ENCODE measurements at places on chromosomes 12 and 14.

DNA sequence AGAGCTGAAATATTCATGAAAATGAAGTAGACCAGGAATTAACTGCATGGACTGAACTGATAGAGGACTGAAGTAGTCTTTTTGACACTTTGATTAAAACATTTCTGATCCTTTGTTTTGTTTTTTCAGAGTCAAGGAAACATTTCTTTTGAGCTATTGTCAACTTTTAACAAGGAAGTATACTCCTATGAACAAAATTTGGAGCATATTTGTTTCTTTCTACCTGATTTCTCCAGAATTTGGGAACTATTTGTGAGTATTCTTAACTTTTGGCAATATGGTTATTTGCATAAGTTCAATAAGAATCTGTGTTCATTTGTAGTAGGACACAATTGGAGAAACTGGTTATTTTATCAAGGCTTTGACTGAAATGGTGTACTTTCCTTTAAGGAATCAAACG lies 71.3 kb upstream of the HECTD1 start:
- no peak for DNase-seq

DNA sequence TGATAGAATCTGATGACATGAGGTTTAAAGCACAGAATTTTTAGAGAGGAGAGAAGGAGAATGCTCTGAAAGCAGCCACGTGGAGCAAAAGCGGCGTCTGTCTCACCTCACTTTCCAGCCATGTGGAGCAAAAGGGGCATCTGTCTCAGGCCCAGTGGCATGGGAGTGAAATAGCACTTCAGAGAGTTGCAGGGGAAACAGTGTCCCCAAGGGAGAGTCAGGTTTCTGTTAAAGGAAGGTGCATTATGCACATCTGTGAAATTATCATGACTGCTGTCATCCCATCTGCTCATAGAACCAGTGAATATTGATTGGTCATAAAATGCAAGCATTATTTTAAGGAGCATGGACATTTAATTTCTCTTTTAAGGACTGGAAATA lies 124.0 kb downstream of the BICD1 start:
- DNase-seq = no peak

DNA sequence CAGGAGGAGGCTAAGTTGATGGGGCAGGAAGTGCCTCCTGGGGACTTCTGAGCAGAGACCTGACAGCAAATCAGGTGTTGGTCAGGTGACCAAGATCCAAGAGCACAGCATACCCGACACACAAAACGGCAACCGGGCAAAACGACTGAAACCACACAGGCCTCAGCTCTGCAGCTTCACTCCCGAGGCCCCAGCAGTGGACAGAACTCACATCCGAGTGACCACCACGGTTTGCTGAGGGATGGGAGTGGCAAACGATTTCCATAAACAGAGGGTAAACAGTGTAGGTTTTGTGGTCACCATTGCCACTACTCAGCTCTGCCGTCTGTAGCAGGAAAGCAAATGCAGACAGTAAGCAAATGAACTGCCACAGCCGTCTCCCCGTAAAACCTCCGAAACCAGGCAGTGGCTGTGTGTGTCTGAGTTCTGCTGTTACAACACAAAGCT lies 14.4 kb downstream of the CHFR start:
- no peak for DNase-seq

DNA sequence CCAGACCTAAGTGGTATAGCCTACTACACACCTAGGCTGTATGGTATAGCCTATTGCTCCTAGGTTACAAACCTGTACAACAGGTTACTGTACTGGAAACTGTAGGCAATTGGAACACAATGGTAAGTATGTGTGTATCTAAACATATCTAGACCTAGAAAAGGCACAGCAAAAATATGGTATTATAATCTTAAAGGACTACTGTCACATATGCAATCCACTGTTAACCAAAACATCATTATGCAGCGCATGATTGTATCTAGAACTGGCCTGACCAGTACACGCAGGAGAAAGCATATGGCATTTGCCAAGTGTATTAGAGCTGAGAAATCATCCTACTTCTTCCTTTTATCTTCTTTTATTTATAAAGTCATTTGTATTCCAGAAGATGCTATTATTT lies 75.5 kb downstream of the SLC8A3 start:
- no peak for DNase-seq

DNA sequence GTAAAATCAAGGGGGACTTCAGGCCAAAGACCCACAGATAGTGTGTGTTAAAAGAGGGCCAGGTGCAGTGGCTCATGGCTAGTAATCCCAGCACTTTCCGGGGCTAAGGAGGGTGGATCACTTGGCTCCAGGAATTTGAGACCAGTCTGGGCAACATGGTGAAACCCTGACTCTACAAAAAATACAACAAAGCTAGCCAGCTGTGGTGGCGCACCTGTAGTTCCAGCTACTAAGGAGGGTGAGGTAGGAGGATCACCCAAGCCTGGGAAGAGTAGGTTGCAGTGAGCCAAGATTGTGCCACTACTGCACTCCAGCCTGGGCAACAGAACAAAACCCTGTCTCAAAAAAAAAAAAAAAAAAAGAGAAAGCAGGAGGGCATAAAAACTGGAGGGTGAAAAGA lies 8.5 kb downstream of the VCPKMT start:
- no peak for DNase-seq

- no peak for DNase-seq
These were observed 257.7 kb downstream of the NAV3 start for GRCh38 chr12:78088391-78088832.

DNA sequence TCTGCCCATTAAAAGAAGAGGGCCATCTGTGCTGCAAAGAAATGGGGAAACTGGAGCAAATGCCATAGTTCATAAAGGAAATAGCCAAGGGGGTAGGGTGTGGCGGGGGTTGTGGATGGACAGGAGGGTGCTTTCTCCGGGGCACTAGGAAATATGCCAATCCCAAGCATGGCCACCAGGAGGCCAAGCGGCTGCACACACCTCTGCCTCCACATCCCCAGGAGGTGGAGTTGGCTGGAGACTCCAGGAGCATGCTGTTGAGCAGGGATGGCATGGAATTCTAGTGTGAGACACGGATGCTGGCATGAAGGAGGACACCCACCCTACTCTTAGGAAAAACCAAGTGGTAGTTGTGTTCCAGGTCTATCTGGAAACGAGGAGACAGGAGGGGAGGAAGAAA lies 25.2 kb downstream of the NID2 start:
- DNase-seq = no peak

GRCh38 chr12:60197589-60197988 lies 601.8 kb downstream of the SLC16A7 start:
- no peak for DNase-seq

DNA sequence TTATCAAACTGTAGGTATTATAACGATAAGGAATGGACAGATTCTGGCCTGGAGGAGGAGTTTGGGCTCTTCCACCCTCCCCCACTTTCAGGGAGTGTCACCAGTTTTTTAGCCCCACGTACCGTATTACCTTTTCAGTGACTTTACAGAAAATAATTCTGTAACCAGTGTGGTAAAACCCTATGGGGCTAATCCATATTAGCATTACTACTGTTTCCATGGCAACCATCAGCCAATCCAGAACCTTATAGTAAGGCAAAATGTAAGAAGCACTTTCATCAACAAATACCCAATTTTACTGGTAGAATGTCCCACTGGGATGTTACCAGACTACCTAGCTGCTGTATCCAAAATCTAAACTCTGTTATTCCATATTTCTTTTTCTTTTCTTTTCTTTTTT lies 50.7 kb downstream of the BICDL1 start:
- no peak for DNase-seq

GRCh38 chr12:82554529-82554928 lies 132.2 kb upstream of the TMTC2 start:
- DNase-seq = no peak

DNA sequence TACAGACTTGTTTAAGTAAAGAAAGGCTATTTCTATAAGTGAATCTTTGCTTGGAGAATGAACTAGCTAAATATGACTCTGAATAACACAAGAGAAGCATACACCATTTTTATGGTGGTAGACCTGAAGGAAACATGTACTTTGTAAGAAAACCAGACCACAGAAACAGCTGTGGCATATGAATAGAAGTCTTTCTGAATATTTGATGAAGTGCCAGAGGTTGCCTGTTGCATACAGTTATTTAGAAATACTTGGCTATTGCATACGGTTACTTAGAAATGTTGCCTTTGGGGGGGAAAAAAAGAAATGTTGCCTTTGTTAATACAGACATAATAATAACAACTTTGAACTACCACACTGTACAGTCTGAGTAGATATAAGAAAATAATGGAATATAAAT lies 16.8 kb upstream of the LEMD3 start:
- no peak for DNase-seq

GRCh38 chr14:69853774-69854173 lies 25.4 kb upstream of the SMOC1 start:
- DNase-seq = no peak

- no peak for DNase-seq
These were observed 48.1 kb downstream of the RERG start for GRCh38 chr12:15173142-15173541.

GRCh38 chr12:96375841-96376604 lies 24.2 kb downstream of the CDK17 start:
- DNase-seq = no peak

DNA sequence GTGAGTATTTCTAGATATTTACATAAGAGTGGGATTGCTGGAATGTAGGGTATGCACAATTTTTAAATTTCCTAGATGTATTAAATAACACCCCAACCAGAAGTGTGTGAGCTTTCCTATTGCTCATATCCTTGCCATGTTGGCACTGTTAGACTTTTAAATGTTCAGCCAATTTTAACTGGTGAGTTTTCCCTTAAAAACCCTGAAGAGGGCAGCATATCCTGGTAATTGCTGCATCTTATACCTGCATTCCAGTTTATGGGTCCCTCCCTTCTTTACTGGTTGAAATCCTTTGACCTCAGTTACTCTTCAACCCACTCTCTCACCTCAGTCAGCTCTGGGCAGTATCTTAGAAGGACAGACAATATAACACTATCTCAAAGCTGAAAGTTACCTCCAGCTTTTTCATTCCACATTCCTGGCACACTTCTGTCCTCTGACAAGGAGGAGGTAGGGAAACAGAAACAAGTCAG lies 270.6 kb downstream of the PAWR start:
- peak; percentile 22 for DNase-seq

DNA sequence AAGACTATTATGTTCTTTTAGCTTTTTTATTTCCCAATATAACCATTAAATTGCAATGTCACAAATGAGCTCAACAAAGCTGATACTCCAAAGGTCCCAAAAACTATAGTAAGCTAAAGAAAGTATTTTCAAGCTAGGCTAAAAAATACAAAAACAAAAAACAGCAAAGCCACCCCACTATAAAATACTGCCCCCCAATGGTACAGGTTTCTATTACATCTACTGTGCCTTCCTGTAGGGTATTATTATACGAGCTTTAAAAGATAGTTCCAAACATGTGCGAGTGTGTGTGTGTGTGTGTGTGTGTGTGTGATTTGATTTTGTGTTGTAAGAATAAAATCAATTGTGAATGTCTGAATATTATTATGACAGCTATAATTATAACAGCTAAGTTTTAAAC lies 1.1 kb downstream of the IFNG start:
- DNase-seq = no peak

DNA sequence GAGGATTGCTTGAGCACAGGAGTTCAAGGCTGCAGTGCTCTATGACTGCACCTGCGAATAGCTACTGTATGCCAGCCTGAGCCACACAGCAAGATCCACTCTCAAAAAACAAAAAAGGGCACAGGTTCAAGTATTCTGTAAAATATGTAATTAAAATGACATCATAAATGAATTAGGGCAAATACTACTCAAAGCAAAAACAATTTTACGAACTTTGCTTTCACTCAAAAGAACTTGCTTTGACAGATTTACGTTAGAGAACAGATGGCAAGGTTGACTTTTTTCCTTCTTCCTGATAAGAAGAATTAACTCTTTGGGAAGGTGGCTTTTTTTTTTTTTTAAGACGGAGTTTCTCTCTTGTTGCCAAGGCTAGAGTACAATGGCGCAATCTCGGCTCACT lies 44.0 kb upstream of the EAPP start:
- DNase-seq = no peak

DNA sequence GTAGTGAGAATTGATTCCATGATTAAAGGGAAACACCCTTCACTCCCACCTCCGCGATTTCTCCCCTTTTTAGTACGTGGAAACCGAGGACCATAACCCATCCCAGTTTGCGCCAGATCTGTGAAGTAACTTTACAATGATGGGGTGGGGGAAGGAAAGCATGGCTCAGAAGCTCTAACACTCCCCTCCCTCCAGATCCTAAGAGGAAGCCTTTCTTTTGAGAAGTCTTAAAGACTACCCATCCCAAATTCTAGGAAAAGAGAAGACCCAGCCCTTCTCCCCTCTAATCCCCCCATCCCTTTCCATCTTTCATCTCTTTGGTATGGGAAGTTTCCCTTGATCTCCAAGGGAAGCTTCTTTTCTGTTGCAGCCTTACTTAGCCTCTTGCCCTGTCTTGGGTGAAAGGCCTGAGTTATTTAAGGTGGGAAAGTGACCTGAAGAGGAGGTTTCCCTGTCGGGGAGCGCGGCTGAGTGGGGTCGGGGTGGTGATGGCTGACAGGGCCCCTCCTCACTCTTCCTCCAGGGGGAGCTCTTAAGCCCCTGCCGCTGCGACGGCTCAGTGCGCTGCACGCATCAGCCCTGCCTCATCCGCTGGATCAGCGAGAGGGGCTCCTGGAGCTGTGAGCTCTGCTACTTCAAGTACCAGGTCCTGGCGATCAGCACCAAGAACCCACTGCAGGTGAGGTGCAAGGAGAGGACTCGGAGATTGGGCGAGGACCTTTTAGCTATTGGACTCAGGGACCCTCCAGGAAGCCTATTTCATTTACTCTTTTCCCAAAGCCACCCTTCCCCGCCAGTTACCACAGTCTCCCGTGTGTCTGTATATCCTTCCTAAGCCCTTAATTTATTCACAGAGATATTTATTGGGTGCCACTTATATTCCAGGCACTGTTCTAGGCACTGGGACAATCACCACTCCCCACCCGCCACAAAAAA lies 1.8 kb downstream of the MARCHF9 start:
- no peak for DNase-seq

DNA sequence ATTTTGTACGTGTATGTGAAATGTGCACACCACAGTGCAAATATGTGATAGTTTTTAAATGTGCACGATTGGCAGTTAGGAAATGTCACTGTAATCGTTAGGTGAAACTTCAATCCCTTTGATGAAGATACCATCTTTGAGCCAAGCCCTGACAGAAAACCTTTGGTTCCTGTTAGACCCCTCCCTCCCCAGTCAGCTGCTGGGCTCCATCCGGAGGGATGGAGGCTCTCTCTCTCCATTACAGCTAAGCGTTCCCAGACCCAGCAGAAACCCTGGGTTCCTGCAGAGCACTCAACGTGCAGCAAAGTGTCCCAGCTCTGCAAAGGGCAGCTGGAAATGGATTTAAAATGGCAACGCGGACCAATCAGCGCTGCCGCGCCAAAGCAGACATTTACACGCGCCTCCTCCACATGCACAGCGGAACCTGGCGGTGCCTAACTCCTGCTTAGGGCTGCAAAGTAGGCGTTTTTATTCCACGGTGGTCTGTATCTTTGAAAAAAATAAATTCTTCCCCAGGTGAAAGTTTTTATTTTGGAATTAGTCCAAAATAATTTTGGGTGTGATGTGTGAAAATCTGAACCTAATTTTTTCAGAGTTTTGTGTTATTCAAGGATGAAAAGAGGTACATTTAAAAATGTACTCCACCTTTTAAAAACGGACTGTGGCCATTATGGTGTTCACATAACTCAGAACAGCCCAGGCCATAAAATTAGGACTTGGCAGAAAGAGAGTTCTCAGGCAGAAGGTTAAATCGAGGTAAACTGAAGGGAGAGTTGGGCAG lies 1.4 kb upstream of the HMGA2 start:
- no peak for DNase-seq

GRCh38 chr12:109047081-109047805 lies 5.1 kb upstream of the USP30 start:
- DNase-seq = no peak

- DNase-seq = no peak
These were observed 163.5 kb downstream of the KITLG start for GRCh38 chr12:88416786-88417185.
